Foreskin keratinocyte (primary cell): ENCODE measurements at places on chromosomes 11 and 22. TPM values are rescaled to one million over a fixed set of nuclear protein-coding genes. Genes with fewer than 3 reads are reported as not detected.
A peak's percentile ranks its signal among the peaks of the same experiment; 100 is the strongest.

The LINC01488 gene
- not detected in 2 replicates for polyA plus RNA-seq

The APOL2 gene
- polyA plus RNA-seq = 10.0 and 10.6 TPM in 2 replicates

The KRTAP5-7 gene
- polyA plus RNA-seq = not detected in 2 replicates

GRCh38 chr22:35432228-35432905 is 32.4 kb downstream of the MCM5 start:
- no peak for DNase-seq

DNA sequence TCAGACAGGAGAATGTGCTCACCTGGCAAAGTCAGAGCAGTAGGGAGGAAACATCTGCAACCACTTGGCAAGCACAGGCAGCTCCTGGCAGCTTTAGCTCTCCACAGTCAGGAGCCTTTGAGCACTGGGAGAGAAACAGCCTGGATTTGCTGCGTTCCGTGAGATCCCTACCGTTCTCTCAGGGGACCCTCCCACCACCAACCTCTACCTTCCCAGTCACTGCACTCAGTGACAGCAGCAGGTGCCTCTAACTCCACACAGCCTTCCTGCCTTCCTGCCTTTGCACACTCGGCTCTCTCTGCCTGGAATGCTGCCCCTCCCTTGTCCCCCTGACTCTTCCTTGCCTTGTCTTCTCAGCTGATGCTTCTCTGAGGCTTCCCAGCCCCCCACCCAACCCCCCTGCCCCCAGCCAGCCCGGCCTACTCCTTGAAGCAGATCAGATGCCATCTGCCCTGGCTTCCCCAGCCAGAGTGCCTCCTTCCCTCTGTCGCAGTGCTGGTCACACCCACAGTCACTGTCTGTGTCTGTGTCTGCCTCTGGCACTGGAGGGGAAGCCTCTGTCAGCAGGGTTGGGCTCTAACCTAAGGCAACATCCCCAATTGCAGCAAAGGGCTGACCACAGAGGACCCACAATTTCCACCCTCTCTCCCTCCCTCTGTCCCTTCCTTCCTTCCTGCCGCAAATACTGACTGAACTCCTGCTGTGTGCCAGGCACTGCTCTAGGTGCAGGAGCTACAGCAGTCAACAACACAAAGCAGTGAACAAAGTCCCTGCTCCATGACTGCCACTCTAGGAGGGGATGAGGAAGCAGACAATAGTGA is 14.9 kb upstream of the TSKU start:
- DNase-seq = no peak

GRCh38 chr11:103078710-103079109 is 13.2 kb downstream of the DCUN1D5 start:
- no peak for DNase-seq

DNA sequence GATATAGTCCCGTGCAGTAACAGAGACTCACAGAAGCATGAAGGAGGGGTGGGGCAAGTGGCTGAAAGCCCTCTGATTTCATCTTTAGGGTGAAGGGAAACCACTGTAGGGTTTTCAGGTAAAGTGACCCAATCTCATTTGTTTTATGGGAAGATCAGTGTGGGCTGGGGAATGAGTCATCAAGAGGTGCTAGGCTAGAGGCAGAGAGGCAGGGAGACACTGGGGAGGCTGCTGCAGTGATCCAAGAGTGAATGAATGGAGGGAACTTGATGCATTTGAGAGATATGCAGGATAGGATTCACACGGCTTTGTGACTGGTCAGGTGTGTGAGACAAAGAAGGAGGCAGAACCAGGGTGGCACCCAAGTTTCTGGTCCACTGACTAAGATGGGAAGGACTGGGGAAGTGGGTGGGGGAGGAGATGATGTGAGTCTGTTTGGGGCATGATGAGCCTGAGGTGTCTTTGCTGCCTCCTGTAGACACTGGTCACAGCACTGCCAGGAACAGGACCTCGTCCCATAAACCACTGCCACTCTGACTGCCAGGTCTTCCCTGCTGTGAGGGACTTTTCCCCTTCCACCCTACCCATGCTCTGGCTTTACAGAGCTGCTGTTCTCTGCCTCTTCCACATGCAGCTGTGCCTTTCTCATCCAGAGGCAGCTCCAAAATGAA is 239.0 kb downstream of the TENM4 start:
- DNase-seq = peak; percentile 77
